LoVo (cell line): ENCODE measurements at places on chromosomes 3 and 15.

GRCh38 chr3:89184151-89184995 lies 77.0 kb downstream of the EPHA3 start:
- DNase-seq: no peak

DNA sequence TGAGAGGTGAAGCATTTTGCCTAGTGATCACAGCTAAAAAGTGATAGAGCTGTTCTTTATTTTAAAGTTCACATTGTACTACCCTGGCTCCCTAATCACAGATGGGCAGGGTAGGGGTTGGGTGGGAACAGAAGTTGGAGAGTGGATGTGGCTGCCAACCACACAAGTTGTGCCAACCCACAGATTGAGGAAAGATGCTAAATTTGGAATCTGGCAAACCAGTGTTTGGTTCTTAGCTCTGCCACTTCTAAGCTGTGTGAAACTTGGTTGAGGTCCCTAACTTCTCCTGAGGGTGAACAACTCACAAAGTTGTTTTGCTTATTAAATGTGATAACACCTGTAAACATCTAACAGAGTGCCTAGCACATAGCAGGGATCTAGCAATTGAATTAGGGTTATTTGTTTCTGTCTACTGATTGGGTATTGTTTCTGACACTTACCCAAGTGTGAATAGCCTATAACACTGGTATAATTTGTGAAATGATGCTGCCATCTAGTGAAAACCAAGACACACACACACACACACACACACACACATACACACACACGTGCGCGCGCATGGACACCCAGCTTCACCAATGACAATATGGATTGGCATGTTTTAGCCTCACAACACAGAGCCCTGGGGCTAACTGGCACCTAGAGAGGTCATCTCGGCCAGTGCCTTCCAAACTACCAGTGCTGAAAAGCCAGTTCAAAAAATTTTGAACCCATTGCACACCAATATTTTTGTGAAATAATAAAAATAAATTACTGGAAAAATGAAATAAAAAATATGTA lies 25.3 kb downstream of the ADGRG7 start:
- peak; percentile 16 for DNase-seq

GRCh38 chr15:73897441-73898261 lies 24.3 kb downstream of the TBC1D21 start:
- DNase-seq: peak; percentile 26

DNA sequence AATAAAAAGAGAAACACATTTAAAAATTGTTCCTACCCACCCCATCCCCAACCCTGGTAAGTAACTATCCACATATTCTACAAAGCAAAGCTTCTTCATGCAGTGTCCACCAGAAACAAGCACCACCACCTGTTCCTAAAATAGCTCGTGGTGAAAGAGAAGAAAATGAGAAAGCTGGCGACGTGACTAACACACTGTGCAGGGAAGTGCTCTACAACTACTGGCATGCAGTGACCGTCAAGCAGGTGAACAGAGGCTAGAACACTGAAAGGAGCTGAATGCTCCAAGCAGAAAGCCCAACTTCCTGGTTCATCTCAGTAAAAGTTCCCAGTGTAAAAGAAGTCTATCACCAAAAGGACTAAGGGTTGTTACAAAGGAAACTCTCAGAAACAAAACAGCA lies 80.7 kb downstream of the NR2E3 start:
- no peak for DNase-seq

DNA sequence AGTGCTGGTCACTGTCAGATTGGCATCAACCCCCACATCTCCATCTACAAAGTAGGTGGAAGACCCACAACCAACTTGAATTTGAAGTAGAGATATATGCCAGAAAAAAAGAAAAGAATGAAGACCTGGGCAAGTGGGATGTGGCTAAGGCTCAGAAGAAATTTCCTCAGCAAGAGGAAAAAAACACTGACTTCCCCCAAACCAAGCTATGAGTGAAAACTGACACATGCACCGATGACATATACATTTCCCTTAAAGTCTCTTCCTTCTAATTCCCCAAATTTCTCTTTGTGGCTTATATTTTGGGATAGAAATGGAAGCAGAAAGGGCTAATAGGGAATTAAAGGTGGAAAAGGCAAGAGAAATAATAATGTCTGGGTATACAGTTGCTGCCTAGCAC lies 59.0 kb downstream of the CYP19A1 start:
- DNase-seq: no peak

GRCh38 chr3:99965077-99965476 lies 147.4 kb downstream of the CMSS1 start:
- DNase-seq: no peak

- no peak for DNase-seq
Measured at GRCh38 chr3:60417576-60417975, 833.7 kb downstream of the FHIT start.

DNA sequence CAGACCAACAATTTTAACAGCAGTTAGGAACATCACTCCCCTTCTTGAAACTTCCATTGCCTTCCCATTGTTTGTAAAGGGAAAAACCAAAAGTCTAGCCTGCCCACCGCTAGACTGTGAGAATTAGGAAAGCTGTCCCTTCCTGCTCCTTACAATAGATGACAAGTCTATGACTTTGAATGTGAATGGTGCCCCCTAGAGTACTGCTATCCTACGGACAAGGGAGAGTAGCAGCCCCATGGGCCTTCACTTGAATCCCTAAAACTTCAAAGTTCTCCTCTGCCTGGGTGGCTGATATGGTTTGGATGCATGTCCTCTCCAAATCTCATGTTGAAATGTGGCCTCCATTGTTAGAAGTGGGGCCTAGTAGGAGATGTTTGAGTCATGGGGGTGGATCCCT lies 41.0 kb upstream of the FSIP1 start:
- no peak for DNase-seq

- DNase-seq: peak; percentile 2
Measured at GRCh38 chr3:128170866-128171516, 17.7 kb downstream of the EEFSEC start.

GRCh38 chr15:98720577-98721565 lies 72.5 kb downstream of the IGF1R start:
- no peak for DNase-seq

GRCh38 chr3:72848703-72849081 lies 447 bp upstream of the SHQ1 start:
- DNase-seq: peak; percentile 25

DNA sequence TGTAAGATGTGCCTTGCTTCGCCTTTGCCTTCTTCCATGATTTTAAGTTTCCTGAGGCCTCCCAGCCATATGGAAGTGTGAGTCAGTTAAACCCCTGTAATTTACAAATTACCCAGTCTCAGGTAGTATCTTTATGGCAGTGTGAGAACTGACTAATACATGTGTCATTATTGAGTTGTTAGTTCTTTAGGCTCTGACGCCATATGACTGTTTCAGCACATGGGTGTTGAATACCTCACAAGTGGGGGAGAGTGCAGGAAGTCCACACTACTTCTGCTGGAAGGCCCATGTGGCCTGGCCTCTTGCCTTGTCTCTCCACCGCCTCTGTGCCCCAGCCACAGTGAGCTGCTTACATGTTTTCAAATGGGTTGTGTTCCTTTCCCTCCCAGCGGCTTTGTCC lies 28.5 kb downstream of the MFSD1 start:
- no peak for DNase-seq

- no peak for DNase-seq
Measured at GRCh38 chr3:138125548-138126221, 6.5 kb downstream of the A4GNT start.

- DNase-seq: no peak
Measured at GRCh38 chr15:62326460-62327011, 161.5 kb upstream of the C2CD4B start.

GRCh38 chr3:30140356-30141075 lies 465.9 kb upstream of the TGFBR2 start:
- no peak for DNase-seq

GRCh38 chr15:32679298-32679690 lies 37.8 kb downstream of the SCG5 start:
- no peak for DNase-seq

GRCh38 chr3:127442506-127442905 lies 148.0 kb downstream of the TPRA1 start:
- DNase-seq: no peak

DNA sequence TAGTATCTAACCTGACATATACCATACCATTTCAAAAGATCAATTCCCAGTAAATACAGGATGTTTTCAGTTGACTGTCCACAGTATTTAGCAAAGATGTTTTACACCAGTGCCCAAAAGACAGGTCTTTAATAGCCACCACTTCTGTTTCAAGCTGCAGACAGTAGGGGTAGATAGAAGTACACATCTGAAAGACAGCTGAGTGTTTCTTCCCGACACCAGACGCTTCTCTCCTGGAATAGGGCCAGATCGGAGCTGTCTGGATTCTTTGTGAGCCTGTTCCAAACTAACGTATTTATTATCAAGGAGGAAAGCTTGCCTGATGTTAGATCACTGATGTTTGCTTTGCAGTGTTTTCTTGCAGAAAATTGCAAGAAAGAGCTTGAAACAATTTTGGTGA lies 136.1 kb upstream of the RBMS3 start:
- no peak for DNase-seq

GRCh38 chr3:32886296-32886695 lies 65.1 kb upstream of the CCR4 start:
- no peak for DNase-seq

- DNase-seq: no peak
Measured at GRCh38 chr3:12922306-12922705, 80.9 kb upstream of the RPL32 start.

- DNase-seq: no peak
Measured at GRCh38 chr3:124057420-124057819, 65.5 kb upstream of the ROPN1 start.

DNA sequence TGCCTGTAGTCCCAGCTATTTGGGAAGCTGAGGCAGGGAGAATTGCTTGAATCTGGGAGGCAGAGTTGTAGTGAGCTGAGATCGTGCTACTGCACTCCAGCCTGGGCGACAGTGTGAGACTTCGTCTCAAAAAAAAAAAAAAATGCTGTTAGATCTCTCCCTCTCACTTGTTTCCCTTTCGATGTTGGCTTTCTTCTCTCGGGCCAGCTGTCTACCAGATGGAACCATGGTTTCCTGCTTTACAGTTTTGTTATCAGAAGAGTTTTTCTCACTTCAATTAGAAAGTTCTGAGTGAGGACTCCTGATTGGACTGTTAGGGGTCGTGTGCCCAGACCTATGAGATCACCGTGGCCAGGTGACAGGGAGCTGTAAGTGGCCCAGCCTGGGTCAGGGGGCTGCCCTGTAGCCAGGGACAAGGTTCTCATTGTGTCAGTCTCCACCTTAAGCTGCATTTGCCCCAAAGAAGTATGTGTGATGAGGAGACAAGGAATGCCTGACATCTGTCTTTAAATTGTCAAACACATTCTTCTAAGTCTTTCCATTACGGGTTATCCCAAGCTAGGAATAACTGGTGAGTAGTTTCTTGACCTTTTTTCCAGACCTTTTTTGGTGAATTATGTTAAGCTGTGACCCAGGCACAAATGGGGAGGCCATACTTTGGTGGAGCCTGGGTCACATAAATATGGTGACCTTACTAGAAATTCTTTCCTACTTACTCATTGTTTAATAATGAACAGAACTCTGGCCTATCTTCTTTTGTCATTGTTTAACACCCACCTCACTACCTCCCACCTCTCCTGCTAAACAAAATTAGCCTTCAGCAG lies 25.2 kb downstream of the SNAPC5 start:
- DNase-seq: no peak

DNA sequence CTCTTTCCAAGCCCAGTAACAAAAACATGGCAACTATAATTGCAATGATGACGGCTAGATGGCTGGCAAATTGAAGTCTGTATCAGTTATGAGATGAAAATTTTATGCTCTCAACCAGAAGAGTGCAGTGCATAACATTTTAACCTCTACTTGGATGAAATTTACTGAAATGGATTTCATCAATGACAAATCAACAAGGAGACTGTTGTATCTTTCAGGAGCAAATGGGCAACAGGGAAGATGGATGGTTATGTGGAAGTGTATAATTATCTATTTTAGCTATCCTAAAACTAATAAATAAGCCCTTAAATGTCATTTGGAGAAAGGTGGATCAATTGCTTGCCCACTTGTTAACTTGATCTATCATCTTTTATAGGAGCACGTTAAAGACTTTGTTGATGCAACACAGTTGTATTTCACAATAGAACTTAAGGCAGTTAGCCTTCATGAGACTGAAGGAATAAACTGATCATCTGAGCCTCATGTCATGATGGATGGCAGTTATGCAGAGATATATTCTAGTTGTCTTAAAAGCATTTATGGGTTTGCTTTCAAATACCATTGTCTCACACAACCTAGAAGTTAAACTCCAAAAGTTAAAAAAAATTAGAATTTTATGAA lies 315.1 kb upstream of the TBC1D5 start:
- DNase-seq: no peak

DNA sequence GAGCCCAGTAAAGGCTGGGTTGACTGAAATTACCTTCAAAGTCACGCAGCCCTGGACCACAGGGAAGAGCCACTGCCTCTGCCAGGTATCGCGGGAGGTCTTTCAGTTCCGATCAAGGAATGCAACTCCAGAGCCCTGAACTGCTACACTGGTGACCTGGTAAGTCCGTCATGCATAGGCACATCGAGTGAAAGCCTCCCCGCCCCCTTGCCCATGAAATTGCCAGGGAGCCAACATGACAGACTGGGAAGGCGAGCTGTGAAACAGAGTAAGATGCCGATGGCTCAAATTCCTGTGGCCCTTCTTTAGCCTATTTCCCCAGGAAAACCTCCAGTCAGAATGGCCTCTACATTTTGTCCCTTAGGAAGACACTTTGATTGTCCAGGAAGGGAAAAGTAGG lies 2.3 kb upstream of the GP5 start:
- DNase-seq: no peak

GRCh38 chr3:129908417-129908816 lies 14.9 kb upstream of the TMCC1 start:
- DNase-seq: peak; percentile 43

GRCh38 chr3:124347418-124347817 lies 355.5 kb upstream of the ROPN1 start:
- DNase-seq: no peak

- peak; percentile 90 for DNase-seq
Measured at GRCh38 chr15:26082221-26083109, 219.3 kb upstream of the ATP10A start.

DNA sequence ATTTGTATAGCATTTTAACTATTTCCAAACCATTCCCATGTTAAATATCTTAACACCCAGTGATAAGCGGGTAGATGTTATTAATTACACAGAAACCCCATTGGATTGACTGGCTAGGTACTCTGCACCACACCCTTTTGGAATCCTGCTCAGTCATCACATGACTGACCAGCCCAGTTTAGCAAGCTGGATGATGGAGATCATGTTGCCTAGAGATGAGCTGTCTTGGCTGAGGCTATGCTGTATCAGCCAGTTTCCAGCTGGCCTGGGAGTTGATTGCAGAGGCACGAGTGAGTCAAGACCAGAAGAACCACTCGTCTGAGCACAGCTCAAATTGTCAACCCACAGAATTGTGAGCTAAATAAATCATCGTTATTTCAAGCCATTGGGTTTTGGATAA lies 124.6 kb downstream of the ZNF621 start:
- DNase-seq: no peak

- no peak for DNase-seq
Measured at GRCh38 chr3:186496016-186496415, 48.2 kb downstream of the CRYGS start.

DNA sequence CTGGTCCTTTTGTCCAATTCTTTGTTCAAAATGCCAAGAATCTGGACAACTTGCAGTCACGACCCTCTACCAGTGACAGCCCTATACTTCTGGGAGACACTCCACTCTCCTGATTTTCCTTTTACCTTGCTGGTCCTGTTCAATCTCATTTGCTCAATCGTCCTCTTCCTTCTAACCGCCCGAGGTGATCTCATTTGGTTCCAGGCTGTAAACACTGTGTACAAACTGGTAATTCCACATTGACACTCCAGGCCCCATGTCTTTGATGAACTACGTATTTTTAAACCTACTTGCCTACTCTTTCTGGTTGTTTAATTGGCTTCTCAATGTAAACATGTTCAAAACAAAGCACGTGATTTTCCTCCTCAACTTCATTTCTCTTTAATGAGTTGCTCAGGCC lies 23.7 kb upstream of the C3orf49 start:
- no peak for DNase-seq
